ENCODE measurements at places on chromosomes 16 and 17. TPM values are rescaled to one million over a fixed set of nuclear protein-coding genes. Genes with fewer than 3 reads are reported as not detected.

- no peaks in the 10 kb centered on the region for H3K27me3 ChIP-seq
- H3K4me1 ChIP-seq: no peaks in the 10 kb centered on the region
- no peaks in the 10 kb centered on the region for H3K36me3 ChIP-seq
- DNase-seq: no peak
- H3K4me3 ChIP-seq: no peak overlapping the region
These were observed 27.4 kb upstream of the C1QL1 start for GRCh38 chr17:44995436-44996001.

DNA sequence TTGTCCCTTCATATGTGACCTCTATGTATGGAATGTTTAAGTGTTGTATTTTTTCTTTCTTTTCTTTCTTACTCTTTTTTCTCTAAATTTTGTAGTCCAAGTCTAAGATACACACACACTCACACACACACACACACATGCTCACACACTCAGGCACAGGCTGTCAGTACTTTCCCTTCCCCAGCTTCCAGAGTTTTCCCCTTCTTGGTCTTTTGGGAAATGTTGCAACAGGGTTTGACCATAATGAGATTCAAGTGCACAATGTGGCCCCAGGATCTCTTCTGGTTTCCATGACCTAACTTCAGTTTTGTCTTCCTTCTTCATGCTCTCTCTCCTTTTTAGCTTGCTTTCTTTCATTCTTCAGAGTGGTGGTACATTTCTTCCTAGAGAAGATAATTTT is 289.8 kb upstream of the FOXF1 start:
- DNase-seq: no peak
- H3K4me3 ChIP-seq: no peak overlapping the region
- H3K4me1 ChIP-seq: no peaks in the 10 kb centered on the region
- no peak overlapping the region for H3K27ac ChIP-seq
- H3K27me3 ChIP-seq: peaks cover 15% of the 10 kb centered on the region
- H3K36me3 ChIP-seq: no peaks in the 10 kb centered on the region

The C16orf74 gene
- total RNA-seq: 1.5 TPM

DNA sequence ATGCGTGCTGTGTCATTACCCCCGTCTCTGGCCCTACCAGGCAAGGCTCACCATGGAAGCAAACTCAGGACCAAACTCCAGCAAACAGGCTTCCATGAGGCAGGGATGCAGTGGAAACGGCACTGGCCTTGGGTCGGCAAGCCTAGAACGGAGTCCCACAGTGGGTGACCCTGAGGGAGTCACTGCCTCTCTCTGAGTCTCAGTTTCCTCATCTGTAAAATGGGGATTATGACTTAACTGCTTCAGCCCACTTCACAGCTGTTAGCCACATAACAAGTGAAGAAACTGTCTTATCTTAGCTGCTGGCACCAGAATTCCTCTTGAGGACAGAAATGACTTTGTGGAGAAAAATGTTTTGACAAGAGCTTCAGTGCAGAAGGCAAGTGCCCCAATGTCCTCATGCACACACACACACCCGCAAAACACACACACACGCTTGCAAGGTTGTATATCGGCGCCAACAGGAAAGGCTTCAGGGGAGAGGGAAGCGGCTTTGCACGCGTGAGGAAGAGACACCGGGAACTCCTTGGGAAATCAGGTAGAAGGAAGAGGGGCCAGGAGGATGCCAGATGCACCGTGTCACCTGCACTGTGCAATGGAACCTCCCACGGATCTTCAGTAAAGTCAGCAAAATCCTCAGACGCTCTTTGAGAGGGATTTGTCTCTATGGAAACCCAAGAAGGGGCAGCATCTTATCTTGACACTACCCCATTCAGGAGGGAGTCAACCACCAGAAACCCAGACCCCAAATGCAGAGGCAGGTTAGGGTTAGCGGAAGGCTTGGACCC is 53.7 kb downstream of the GSG1L start:
- DNase-seq: no peak
- no peak overlapping the region for H3K4me3 ChIP-seq
- H3K27ac ChIP-seq: no peak overlapping the region
- no peaks in the 10 kb centered on the region for H3K4me1 ChIP-seq

- no peaks in the 10 kb centered on the region for H3K27me3 ChIP-seq
- H3K36me3 ChIP-seq: peaks cover 7% of the 10 kb centered on the region
- DNase-seq: no peak
- H3K27ac ChIP-seq: peak overlapping the region; percentile 88
These were observed 1.4 kb downstream of the DHX33 start for GRCh38 chr17:5467416-5467815.

The ZPBP2 gene
- total RNA-seq: not detected

GRCh38 chr16:14958970-14959369 is 15.9 kb upstream of the PDXDC1 start:
- H3K4me1 ChIP-seq: no peaks in the 10 kb centered on the region
- no peak overlapping the region for H3K4me3 ChIP-seq
- no peak for DNase-seq
- no peaks in the 10 kb centered on the region for H3K36me3 ChIP-seq
- H3K27me3 ChIP-seq: no peaks in the 10 kb centered on the region
- H3K27ac ChIP-seq: no peak overlapping the region

DNA sequence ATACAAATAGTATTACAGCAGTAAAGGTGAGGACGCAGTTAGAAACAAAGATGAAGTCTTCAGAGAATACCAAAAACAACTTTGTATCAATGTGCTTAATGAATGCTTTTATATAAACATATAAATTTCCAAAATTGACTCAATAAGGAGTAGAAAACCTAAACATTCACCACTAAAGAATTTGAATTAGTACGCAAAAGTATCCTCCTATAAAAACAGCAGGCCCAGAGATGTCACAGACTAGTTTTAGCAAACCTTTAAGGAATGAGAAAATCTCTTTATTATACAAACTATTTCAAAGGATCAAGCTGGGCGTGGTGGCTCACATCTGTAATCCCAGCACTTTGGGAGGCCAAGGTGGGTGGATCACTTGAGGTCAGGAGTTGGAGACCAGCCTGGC is 86.2 kb downstream of the OR1D5 start:
- no peaks in the 10 kb centered on the region for H3K4me1 ChIP-seq
- no peak for DNase-seq
- H3K27ac ChIP-seq: no peak overlapping the region
- H3K27me3 ChIP-seq: no peaks in the 10 kb centered on the region
- H3K36me3 ChIP-seq: peaks cover 5% of the 10 kb centered on the region

The CHD9NB gene
- total RNA-seq: 0.64 TPM

DNA sequence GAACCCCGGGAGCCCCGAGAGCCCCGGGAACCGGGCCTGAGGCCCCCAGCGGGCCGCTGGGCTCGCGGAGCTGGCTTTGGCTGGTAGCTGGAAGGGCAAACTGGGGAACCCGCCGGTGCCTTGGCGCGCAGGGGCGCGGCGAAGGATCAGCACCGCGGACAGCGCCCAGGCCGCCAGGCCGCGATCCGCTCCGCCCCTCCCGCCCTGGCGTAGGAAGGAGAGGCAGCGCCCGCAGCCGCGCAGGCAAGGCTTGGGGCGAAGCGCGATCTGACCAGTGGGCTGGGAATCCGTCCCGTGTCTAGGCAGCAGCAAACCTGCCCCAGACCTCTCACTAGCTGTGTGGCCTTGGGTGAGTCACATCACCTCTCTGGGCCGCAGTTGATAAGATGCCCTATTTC is 331 bp upstream of the CCDC92B start:
- peak overlapping the region; percentile 15 for H3K4me3 ChIP-seq
- no peak for DNase-seq
- H3K4me1 ChIP-seq: no peaks in the 10 kb centered on the region
- no peak overlapping the region for H3K27ac ChIP-seq
- no peaks in the 10 kb centered on the region for H3K27me3 ChIP-seq

The ZNF205 gene
- 18.3 TPM for total RNA-seq

- H3K4me3 ChIP-seq: peak overlapping the region; percentile 71
- H3K4me1 ChIP-seq: peaks cover 6% of the 10 kb centered on the region
- no peak for DNase-seq
- H3K36me3 ChIP-seq: no peaks in the 10 kb centered on the region
These were observed 1.4 kb downstream of the WIPI1 start for GRCh38 chr17:68455901-68456338.

- H3K27ac ChIP-seq: 0 out of 2 replicates have a peak overlapping the region, but pooled peaks have one; percentile 20
- no peaks in the 10 kb centered on the region for H3K36me3 ChIP-seq
- no peaks in the 10 kb centered on the region for H3K27me3 ChIP-seq
- DNase-seq: no peak
These were observed 2.0 kb downstream of the DLX3 start for GRCh38 chr17:49992933-49993422.

The KRTAP1-1 gene
- not detected for total RNA-seq

- H3K4me3 ChIP-seq: no peak within 1 kb of the TSS
- DNase-seq: no peak
- H3K27me3 ChIP-seq: no peaks in the 10 kb centered on the region
- H3K27ac ChIP-seq: no peak within 1 kb of the TSS
- H3K4me1 ChIP-seq: no peaks in the 10 kb centered on the region
- no peaks in the 10 kb centered on the region for H3K36me3 ChIP-seq
These were observed at the start of gene MEOX1 for GRCh38 chr17:43661699-43662412. TSS of gene MEOX1 (minus strand) at chr17:43661922. CDS start at chr17:43661534, 388 bp downstream.

- no peaks in the 10 kb centered on the region for H3K27me3 ChIP-seq
- DNase-seq: no peak
- no peak overlapping the region for H3K4me3 ChIP-seq
- H3K27ac ChIP-seq: no peak overlapping the region
- H3K4me1 ChIP-seq: no peaks in the 10 kb centered on the region
These were observed 4.7 kb downstream of the FBXL16 start for GRCh38 chr16:700684-701584.

GRCh38 chr16:68062910-68063393 is 22.2 kb upstream of the NFATC3 start:
- no peak overlapping the region for H3K27ac ChIP-seq
- no peaks in the 10 kb centered on the region for H3K36me3 ChIP-seq
- H3K4me3 ChIP-seq: no peak overlapping the region
- H3K4me1 ChIP-seq: no peaks in the 10 kb centered on the region
- DNase-seq: no peak

GRCh38 chr17:74296548-74296936 is 22.5 kb downstream of the DNAI2 start:
- no peak for DNase-seq
- H3K4me3 ChIP-seq: no peak overlapping the region
- no peak overlapping the region for H3K27ac ChIP-seq
- no peaks in the 10 kb centered on the region for H3K36me3 ChIP-seq

DNA sequence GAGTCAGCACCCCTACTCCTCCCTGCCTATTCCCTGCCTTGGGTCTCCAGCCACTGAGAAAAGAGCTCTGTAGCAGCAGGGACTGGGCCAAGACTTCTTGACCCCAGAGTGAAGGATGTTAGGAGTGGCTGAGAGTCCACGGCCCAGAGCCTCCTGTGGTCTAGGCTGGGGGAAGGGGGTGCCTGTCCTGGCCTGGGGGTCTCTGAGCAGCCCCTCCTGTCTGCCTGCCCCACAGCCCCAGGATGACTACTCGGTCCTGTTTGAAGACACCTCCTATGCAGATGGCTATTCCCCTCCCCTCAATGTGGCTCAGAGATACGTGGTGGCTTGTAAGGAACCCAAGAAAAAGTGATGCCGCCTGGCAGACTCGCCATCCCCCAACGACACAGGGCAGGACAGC is 5.5 kb downstream of the SULT1A2 start:
- H3K27ac ChIP-seq: no peak overlapping the region
- H3K36me3 ChIP-seq: no peaks in the 10 kb centered on the region

The TP53TG3F gene
- total RNA-seq: 0.54 TPM

DNA sequence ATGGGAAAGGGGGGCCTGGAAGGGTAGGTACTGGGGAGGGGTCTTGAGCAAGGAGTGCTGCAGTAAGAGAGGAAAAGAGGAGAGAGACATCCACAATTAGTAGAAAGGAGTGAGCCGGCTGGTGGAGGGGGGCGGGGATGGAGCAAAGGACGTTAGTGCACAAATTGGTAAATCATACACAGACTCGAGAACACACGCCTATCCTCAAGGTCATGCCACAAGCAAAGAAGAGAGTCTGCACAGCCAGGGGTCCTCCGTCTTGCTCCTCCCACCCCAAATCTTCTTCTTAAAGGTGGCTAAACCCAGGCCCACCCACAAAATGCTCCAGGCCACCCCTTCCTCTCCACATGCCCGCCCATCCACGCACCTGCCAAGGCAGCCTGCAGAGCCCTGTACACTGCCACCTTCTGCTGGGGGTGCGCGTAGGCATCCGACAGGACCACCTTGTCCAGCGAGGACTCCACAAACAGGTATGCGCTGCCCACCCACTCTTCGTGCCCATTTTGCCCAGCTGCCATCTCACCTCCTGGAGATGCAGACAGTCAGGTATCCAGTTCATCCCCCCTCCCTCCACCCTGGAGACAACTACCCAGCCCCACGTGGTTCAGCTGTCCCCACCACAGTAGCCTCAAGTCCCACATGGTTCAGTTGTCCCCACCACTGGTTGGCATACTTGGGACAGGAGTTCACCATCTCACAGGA is 3.4 kb downstream of the TRADD start:
- H3K36me3 ChIP-seq: no peaks in the 10 kb centered on the region
- no peaks in the 10 kb centered on the region for H3K27me3 ChIP-seq
- H3K4me3 ChIP-seq: no peak overlapping the region
- DNase-seq: no peak
- peaks cover 6% of the 10 kb centered on the region for H3K4me1 ChIP-seq

The KRTAP1-3 gene
- total RNA-seq: not detected

The GPRC5B gene
- 10.4 TPM for total RNA-seq

DNA sequence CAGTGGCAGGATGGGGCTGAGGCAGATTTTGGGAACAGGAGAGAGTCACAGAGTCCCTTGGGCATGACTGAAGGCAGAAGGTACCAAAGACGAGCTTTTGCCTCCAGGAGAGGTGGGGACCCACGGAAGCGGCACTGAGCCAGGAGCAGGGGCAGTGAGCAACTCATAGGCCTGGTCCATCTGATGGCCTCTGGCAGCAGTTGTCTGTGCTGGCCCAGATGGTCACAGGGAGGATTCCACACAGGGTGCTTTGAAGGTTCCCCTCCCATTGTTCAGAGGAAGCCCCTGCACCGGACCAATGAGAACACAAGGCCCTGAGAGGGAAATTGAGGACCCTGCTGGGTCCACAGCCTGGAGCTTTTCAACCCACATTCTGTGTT is 360.3 kb upstream of the TNRC6C start:
- DNase-seq: no peak
- H3K27ac ChIP-seq: no peak overlapping the region
- H3K4me3 ChIP-seq: no peak overlapping the region
- peaks cover 17% of the 10 kb centered on the region for H3K27me3 ChIP-seq

- H3K27ac ChIP-seq: no peak overlapping the region
- H3K4me1 ChIP-seq: no peaks in the 10 kb centered on the region
- no peaks in the 10 kb centered on the region for H3K36me3 ChIP-seq
- DNase-seq: no peak
These were observed 29.8 kb downstream of the CNGB1 start for GRCh38 chr16:57941016-57941664.

DNA sequence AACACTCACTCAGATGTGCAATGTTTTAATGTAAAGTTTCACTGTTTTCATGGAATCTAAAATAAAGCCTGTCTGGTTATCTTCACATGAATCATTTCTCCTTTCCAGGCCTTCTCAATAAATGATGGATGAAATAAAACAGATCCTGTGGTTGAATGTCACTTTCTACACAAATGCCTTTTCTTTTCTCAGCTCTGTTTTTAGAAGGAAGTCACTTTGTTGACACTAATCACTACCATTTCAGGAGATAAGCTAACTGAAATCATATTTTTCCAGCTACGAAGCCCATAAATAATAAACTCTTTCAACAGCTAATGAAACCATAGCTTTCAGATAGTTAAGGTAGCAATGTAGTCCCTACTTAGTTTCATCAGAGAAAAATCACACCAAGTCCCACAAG is 17.9 kb downstream of the NME2 start:
- H3K27me3 ChIP-seq: no peaks in the 10 kb centered on the region
- H3K27ac ChIP-seq: no peak overlapping the region
- no peak for DNase-seq
- peaks cover 14% of the 10 kb centered on the region for H3K36me3 ChIP-seq
- no peaks in the 10 kb centered on the region for H3K4me1 ChIP-seq

Measured in Panc1 (cell line).